Caki2 (cell line): ENCODE measurements at places on chromosomes 13 and 19. TPM values are rescaled to one million over a fixed set of nuclear protein-coding genes. Genes with fewer than 3 reads are reported as not detected.

- no peak for DNase-seq
Observed at GRCh38 chr13:109366525-109366924, 419.9 kb downstream of the IRS2 start.

- DNase-seq: peak; percentile 80
Observed at GRCh38 chr19:1863638-1864479, 480 bp upstream of the KLF16 start.

DNA sequence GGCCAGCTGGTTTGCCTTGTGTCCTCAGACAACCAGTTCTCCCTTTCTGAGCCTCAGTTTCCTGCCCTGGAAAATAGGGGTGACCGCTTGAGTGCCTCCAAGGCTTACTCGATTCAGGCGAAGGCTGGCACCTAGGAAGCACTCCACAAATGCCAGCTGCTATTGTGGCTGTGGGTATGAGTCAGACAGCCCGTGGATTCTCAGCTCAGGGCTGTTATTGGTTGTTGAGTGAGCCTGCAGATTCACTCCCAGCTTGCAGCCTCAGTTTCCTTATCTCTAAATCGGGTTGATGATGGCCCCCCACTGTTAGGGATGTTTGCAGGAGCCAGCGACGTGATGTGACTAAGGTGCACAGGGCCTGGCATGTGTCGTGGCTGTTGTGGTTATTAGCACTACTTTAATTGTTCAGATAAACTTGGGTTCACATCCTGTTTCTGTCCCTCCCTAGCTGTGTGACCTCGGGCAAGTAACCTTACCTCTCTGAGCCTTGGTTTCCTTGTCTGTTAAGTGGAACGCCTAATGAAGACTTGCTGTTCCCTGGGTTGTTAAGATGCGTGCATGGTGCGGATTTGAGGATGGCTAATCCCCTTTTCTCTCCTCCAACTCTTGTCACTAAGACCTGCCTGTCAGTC is 2.4 kb downstream of the MARK4 start:
- no peak for DNase-seq

Gene ZC3H13
- total RNA-seq: 7.4 and 9.8 TPM in 2 replicates

Gene ZNF223
- total RNA-seq: 3.2 and 17.8 TPM in 2 replicates

Gene PCSK4
- 2.1 and 3.0 TPM in 2 replicates for total RNA-seq
